ENCODE measurements at places on chromosomes 13 and 19.

DNA sequence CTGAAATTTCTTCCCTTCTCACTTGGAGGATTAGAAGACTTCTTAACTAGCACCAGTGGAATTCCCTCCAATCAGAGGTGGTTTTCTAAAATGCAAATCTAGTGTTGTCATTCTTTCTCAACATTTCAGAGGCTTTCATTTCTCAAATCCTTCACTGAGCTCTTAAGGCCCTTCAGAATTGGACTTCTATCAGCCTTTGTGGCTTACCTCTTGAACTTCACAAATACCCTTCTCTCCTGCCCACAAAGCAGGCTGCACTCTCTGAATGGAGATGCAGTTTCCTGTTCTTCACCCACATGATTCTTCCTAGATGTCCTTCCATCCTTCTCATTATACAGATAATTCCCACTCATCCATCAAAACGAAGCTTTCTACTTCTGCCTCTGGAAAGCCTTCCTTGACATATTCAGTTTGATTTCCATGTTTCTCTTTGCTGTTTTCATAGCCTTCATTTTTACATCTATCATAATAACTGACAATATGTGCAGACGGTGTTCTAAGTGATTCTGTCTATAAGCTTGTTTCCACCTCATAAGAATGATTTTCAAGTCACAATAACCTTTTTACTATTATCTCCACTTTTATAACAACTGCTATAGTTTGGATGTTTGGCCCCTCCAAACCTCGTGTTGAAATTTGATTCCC, 123.1 kb upstream of the GPR12 start:
- DNase-seq, result no peak

DNA sequence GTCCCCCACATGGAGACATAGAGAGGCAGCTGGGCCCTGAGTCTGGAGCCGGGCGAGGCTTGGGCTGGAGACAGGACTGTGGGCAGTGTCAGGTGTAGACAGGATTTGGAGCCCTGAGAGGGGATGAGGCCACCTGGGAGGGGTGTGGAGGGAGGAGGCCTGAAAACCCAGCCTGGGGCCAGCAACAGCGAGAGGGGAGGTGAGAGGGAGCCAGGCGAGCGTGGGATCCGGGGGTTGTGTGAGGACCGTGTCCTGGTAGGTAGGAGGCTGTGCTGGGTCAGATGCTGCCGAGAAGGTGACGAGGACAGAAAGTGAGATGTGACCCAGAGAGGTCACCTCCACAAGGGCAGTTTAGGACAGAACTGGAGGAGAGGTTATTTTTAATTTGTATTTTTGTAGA, 7.4 kb downstream of the MPND start:
- no peak for DNase-seq

- DNase-seq, result no peak
Observed at GRCh38 chr19:10876459-10877240, 5.3 kb downstream of the CARM1 start.

DNA sequence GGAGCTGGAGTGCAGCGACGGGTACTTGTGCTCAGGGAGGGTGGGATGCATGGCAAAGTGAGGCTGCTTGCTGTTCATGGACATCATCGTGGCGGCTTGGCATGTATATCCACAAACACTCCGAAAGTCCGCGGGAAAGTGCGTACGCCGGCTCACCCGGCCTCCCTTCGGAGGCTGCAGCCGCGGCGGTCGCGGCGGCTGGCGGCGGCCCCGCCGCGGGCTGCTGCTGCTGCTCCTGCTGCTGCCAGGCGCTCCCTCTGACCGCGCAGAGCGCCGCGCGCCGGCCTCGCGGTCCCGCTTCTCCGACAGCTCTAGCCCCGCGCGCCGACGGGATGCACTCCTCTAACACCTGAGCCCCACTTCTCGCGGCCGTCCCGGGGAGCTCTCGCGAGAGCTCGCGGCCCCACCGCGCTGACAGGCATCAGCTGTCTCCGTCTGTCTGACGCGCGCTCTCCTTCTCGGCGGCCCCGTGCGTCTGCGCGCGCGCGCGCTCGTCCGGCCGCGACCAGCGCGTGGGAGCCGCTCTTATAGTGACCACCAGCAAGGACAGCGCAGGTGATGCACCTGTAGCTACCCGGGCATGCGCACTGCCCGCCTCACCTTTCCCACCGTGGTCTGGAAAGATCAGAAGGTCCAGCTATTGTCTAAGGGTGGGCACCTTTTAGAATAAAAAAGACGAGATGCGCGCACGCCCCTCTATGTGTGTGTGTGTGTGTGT, at the start of gene POU4F1:
TSS of gene POU4F1 (minus strand) at position 313 of the 718 bp plus-strand sequence. CDS start at position 87, 226 bp downstream.
- no peak for DNase-seq

GRCh38 chr19:7467009-7467989, 21.5 kb downstream of the PEX11G start:
- no peak for DNase-seq

DNA sequence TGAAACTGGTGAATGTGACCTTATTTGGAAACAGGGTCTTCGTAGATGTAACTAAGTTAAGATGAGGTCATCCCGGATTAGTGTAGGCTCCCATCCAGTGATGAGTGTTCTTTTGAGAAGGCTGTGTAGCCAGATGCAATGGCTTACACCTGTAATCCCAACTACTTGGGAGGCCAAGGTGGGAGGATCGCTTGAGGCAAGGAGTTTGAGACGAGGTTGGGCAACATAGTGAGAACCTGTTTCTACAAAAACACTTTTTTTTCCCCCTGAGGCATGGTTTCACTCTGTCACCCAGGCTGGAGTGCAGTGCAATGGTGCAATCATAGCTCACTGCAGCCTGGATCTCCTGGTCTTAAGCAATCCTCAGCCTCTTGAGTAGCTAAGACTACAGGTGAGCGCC, 36.4 kb downstream of the FBN3 start:
- no peak for DNase-seq

GRCh38 chr19:53521373-53522202, 16.4 kb upstream of the ZNF331 start:
- DNase-seq, result no peak

DNA sequence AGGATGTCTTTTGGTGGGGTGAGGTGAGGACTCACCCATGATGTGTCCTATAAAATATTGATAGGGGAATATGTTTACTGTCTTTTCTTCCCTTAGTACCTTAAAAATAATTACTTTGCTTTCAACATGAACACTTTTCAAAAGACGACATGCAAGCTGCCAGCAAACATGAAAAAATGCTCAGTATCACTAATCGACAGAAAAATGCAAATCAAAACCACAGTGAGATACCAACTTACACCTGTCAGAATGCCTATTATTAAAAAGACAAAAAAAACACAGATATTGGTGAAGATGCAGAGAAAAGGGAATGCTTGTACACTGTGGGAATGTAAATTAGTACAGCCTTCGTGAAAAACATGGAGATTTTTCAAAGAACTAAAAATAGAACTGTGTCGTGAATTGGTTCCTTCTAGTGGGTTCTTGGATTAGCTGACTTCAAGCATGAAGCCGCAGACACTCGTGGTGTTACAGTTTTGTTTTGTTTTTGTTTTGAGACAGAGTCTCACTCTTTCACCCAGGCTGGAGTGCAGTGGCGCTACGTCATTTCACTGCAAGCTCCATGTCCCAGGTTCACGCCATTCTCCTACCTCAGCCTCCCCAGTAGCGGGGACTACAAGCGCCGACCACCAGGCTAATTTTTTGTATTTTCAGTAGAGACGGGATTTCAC, 160.9 kb downstream of the FGF9 start:
- DNase-seq, result no peak

GRCh38 chr19:29560313-29561075, 34.7 kb downstream of the VSTM2B start:
- no peak for DNase-seq

DNA sequence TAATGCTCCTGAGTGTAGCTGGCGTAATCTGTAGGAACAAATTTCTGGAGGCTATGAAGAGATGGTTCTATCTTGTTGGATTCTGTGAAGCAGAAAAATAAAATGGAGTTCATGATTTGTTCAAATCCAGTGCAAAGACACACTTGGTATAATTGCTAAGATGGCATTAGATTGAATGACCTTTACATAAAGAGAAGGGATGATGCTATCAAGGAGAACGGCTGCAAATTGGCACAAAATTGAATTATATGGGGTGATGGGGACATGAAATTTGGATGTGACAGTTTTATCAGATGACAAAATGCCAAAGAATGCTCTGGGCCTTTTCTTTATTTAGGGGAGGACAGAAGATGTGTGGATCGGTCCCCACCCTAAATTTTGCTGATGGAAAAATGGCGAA, 4.0 kb downstream of the METTL21C start:
- no peak for DNase-seq

DNA sequence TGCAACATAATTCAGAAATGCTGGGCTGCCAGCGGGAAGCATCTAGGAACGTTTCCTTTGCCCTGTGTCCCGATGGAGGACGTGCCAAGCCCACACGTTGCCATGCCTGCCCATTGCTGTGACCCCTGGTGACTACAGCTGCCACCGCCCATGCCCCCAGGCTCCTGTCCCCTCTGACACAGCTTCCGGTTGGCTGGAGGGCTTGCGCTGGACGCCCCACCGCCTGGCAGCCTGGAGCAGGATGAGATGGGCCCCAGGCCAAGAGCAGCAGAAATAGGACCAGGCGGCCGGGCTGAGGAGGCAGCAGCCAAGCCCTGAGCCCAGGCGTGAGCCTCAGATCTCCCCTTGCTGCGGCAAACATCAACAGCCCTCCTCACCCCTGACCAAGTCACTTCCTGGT, 125.9 kb downstream of the COL4A2 start:
- DNase-seq, result no peak

GRCh38 chr19:7104747-7105447, 35.4 kb downstream of the ZNF557 start:
- DNase-seq, result no peak

DNA sequence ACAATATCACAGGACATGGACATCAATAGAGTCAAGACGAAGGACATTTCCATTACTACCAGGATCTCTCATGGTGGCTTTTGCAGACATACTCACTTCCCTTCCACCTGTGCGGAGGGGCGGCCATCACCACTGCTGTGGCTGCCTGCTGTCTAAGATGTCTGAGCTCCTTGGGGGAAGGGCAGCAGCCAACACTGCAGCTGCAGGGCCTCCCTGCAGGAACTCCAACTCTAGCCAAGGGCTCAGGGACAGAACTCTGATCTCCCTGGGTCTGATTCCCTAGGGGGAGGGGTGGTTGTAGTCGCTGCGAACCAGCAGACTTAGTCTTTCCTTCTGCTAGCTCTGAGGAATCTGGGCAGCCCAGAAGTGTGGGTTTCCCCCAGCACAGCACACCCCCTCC, 78.9 kb upstream of the ANKRD10 start:
- no peak for DNase-seq

- DNase-seq, result peak; percentile 53
Observed at GRCh38 chr19:33904681-33905080, 108.0 kb downstream of the KCTD15 start.

- no peak for DNase-seq
Observed at GRCh38 chr13:101451641-101452040, 834 bp upstream of the ITGBL1 start.

GRCh38 chr19:9969688-9969975, 33.3 kb upstream of the OLFM2 start:
- no peak for DNase-seq

- no peak for DNase-seq
Observed at GRCh38 chr19:50002386-50002960, 22.7 kb downstream of the VRK3 start.

DNA sequence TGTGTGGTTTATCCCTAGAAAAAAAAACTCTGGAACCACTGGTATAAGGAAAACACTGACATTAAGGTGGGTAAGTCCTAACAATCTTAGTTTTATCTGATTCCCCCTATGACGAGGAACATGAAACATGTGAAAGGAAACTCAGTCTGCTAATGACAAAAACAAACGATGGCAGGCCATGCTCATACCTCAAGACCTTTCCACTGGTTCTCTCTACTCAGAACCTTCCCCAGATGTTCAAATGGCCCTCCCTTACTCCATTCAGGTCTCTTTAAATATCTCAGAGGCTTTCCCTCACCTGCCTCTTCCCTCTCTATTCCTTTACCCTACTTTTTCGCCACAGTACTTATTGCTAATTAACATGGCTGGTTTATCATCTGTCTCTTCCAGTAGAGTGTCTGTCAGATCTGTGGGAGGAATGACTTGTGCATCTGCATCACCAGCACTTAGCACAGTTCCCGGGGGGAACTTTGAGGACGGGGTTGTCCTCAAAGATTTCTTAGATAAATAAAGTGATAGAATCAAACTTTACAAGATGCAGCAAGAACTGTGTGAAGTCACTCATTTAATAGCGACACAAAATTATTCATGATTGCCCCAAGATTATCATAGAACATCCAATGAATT, 1.5 kb downstream of the TUBGCP3 start:
- DNase-seq, result no peak

- no peak for DNase-seq
Observed at GRCh38 chr13:79853251-79853650, 372.3 kb downstream of the NDFIP2 start.

DNA sequence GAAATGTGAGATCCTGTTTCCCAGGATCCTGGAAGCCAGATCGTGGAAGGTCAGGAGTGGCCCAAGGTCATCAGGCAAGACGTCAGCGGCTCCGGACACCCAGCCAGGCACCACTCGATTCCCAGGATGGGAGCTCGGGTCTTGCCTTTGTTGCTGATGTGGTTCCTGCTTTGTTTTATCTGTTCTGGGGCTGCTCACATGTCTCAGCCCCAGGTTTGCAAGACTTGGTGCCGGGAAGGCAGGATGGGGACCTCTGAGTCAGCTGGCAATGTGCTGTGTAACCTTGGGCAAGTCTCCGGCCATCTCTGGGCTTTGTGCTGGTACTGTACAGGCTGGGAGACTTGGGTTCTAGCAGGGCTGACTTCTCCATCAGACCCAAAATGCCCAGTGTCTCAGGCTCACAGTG, 1.4 kb upstream of the FCHO1 start:
- DNase-seq, result no peak

All from brain microvascular endothelial cell (primary cell).